Activated CD4-positive, CD25-positive, alpha-beta regulatory T cell (primary cell): ENCODE measurements at places on chromosomes 5 and 9.

- no peak for DNase-seq
Observed at GRCh38 chr9:15278839-15279238, 28.2 kb downstream of the TTC39B start.

DNA sequence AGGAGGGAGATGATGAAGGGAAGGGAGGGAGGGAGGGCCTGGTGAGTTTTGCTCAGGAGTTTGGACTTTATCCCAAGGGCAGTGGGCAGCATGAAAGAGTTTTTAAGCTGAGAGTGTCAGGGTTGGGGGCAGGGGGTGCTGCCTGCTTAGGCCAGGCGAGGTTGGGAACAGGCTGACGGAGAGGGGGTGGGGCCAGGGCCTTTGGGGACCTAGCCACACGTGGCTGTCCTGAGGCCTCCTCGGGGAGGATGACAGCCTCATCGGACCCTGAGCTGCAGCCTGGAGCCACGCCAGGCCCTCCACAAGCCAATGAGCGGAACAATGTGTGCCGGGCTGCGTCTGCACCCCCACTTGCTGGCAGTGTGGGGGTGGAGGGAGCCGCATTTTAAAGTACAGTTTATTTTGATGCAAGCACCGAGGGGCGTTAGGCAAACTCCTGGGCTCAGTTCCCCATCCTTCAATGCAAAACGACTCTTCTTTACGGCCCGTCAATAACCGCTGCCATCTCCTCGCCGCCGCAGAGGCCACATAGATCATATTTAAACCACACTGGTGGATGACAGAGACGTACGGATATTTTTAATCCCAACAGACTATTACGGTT is 5.3 kb upstream of the RXRA start:
- DNase-seq, result no peak

- DNase-seq, result no peak
Observed at GRCh38 chr5:111299067-111299481, 74.9 kb downstream of the CAMK4 start.

- DNase-seq, result no peak
Observed at GRCh38 chr9:78074385-78075291, 43.0 kb upstream of the GNAQ start.

DNA sequence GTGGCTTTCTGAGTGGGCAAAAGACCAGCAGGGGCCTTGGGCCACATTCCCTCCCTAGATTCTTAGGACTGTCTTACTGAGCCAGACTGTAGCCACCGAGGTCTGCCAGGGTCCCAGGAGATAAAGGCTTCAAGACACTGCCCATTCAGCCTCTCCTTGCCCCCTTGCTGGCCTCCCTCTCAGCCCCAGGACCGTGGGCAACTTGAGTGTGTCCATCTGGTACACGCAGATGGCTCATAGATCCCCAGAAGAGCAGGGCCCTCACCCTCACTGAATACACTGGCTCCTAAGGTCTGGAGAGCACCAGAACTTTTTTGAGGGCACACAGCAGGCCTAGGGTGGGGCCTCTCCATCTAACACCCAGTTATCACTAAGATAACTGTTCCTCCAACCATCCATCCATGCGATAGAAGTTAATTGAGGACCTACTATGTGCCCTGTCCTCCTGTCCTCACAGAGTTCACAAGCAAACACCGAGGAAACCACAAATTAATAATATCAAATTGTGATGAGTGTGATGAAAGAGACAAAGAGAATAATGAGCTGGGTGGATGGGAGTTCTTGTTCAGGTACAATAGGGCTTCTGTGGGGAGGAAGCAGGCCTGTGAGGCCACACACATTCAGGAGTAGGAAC is 4.9 kb upstream of the PDGFRB start:
- DNase-seq, result no peak

- no peak for DNase-seq
Observed at GRCh38 chr9:125932012-125932411, 184.8 kb downstream of the PBX3 start.

GRCh38 chr5:18765304-18765703 is 1131.0 kb downstream of the TAF11L14 start:
- DNase-seq, result no peak

GRCh38 chr5:75021219-75021618 is 31.1 kb downstream of the GCNT4 start:
- no peak for DNase-seq

- DNase-seq, result no peak
Observed at GRCh38 chr5:96331210-96331609, 101.8 kb downstream of the PCSK1 start.

DNA sequence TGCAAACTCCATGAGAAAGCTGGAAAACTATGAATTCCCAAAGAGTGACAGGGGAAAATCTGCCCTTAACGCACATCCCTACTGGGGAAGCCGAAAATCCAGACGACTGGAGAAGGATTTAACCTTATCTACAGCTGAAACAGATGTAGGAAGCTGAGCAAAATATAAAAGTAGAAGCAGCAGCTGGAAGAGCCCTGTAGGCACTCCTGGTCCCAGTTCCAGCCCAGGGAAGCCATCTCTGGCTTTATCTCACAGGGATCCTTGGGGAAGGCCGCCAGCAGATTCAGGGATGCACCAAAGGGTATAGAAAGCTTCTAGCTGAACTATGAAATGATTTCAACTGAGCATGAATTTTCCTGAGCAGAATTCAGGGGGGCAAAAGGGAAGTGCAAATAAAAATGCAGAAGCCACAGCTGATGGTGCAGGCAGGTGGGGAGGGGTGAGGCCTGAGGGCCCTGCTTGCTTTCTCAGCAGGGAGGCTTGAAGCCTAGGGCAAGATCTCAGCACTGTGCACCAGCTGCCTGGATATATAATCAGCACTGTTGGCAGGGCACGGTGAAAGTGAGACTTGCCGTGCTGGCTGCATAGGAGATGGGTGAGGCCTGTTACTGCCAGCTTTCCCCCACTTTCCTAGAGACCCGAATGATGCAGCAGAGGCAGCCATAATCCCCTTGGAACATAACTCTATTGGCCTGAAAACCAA is 2019.5 kb upstream of the NUDT12 start:
- DNase-seq, result no peak

DNA sequence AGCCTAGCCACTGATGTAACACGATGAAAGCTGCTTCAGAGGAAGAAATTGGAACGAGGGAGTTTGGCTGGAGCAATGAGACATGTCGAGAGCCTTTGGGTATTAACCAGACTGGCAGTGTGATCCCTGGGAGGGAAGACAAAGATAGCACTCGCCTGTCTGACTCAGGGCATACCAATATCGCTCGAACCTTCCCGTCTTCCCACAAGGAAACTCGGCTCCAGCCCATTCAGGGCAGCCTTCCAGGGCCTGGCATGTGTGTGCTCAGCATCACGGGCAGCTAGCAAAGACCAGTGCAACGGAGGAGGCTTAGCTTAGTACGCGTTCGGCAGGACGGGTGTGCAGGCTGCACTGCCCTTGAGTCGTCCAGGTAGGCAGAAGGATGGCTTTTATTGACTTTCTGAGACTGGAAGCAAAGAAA is 356.9 kb upstream of the WWC1 start:
- no peak for DNase-seq

DNA sequence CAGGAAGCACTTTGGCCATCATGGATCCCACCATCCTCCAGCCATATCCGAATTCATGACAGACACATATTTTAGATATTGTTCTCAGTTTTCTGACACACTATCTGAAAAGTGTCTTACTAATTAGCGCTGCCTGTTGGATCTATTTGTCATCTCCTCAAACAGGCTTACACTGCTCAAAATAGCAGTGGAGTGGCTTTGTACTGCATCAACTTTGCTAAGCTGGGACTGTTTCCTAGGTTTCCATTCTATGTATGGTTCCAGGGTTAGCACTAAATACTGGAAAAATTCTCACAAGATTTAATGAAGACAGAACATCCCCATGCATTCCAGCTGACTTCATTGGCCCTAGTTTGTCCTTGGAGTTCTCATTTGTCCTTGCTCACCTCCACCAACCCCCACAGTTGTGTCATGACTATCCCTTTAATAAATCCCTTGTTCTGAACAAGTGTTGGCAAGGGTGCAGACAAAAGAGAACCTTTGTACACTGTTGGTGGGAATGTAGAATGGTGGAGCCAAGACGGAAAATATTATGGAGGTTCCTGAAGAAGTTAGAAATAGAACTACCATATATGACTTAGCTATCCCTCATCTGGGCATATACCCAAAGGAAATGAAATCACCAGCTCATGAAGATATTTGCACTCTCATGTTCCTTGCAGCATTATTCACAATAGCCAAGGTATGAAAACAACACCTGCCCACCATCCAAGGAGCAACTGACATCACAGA is 136.5 kb upstream of the RAI14 start:
- no peak for DNase-seq

DNA sequence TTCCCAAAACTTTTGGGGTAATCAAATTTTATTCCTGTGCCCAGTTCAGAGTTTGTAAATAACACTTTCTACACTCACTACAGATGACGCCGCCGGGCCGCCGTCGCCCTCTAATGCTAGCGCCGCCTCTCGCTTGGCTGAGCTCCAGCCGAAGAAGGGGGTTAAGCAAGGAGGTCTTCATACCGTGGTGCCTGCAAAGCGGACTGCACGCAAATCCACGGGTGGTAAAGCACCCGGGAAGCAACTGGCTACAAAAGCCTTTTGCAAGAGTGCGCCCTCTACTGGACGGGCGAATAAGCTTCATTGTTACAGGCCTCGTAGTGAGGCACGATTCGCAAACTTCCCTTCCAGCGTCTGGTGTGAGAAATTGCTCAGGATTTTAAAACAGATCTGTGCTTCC is 280.4 kb downstream of the MEF2C start:
- no peak for DNase-seq

GRCh38 chr9:14343261-14344031 is 29.5 kb upstream of the NFIB start:
- no peak for DNase-seq

- no peak for DNase-seq
Observed at GRCh38 chr5:79686799-79687198, 2.8 kb upstream of the CMYA5 start.

GRCh38 chr5:91048073-91048472 is 335.0 kb downstream of the ARRDC3 start:
- no peak for DNase-seq

- no peak for DNase-seq
Observed at GRCh38 chr5:65512170-65512937, 30.6 kb upstream of the ADAMTS6 start.

DNA sequence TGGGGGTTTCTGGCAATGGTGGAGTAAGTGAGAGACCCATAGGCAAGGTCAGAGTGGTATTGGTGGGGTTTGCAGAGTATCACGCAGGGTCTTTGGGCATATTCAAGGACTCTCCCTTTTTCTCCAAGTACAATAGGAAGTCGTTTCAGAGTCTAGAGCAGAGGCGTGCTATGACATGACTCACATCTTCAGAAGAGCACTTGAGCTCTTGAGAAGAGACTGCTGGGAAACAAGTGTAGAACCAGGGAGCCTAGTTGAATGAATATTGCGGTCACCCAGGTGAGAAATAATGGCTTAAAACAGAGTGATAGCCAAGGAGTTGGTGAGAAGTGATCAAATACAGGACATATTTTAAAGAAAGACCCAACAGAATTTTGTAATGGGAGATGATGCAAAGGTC is 813.4 kb downstream of the TLE1 start:
- no peak for DNase-seq

GRCh38 chr5:84729326-84729725 is 344.6 kb upstream of the EDIL3 start:
- DNase-seq, result no peak
